SK-N-DZ (cell line): ENCODE measurements at places on chromosomes 6 and 20.
A peak's percentile ranks its signal among the peaks of the same experiment; 100 is the strongest.

DNA sequence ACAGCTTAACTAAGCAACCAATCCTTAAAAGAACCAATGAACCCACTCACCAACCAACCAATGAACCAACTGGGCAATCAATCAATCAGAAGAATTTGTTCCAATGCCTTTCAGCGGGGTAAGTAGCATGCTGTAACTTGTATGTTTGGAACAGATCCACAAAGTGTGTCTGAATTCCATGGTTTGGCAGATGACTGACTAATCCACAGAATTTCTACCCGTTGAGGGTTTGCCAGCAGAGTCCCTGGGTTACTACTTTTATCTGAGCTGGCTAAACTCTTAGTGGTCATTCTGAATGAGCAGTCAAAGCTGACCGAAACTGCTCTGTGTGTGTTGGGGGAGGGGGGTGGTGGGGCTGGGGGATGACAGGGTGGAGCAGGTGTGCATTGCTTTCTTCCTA is 125.0 kb upstream of the JAG1 start:
- DNase-seq, result no peak

- no peak for DNase-seq
Observed at GRCh38 chr20:56831795-56832194, 202.7 kb downstream of the TFAP2C start.

GRCh38 chr6:111301946-111302345 is 181.1 kb downstream of the REV3L start:
- no peak for DNase-seq

DNA sequence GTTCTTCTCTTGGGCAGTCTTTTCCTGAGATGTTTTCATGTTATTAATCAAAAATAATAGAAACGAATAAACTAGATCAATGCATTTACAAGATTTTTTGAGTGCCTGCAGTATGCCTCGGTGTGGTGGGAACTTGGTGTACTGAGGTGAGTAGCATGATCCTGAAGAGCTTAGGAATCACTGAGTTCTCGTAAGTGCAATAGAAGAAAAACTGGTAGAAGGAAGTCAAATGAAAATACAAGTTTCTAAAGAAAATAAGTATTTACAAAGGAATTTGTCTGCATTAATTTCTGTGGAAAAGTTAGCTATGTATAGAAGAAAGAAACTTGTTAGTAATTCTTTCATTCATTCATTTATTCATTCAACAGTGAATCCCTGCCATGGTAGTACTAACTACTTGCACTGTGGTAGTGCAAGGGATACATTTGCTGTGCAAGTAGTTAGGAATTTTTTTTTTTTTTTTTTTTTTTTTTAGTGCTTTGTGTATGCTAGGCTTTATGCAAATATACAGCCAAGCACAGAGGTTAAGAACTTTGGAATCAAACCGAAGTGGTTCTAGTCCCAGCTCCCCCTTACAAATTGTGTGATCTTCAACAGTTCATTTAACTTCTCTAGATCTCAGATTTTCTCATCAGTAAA is 13.9 kb downstream of the NT5E start:
- DNase-seq, result no peak

DNA sequence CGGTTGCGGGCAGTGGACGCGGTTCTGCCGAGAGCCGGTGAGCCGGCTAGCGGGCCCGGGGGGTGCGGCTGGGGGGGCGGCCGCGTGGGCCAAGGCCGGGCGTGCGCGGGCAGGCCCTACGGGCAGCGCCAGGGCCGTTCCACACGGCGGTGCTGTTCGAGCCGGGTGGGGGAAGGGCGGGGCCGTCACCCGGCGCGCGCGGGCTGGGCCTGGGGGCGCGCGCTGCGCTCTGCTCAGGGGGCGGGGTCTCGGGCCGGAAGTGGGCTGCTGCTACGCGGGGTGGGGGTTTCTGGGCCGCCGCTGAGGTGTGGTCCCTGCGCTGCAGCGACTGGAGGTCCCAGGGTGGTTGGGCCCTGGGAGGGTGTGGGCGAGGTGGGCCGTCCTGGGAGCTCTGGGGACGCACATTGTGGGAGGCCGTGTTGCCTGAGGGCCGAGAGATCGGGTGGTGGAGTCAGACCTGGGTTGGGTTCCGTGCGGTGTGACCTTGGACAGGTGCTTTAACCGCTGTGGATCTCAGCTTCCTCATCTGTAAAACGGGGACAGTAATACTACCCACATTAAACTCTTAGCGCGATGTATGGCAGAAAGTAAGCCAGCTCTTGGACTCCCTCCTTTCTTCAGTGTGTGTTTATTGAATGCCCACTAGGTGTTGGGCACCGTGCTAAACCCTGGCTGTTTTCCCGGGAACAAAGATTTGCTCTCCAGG is 391 bp downstream of the MAPRE1 start:
- DNase-seq, result peak; percentile 77

GRCh38 chr20:61965606-61966491 is 99.8 kb downstream of the TAF4 start:
- DNase-seq, result no peak

- DNase-seq, result no peak
Observed at GRCh38 chr6:97865612-97866011, 582.6 kb upstream of the MMS22L start.

DNA sequence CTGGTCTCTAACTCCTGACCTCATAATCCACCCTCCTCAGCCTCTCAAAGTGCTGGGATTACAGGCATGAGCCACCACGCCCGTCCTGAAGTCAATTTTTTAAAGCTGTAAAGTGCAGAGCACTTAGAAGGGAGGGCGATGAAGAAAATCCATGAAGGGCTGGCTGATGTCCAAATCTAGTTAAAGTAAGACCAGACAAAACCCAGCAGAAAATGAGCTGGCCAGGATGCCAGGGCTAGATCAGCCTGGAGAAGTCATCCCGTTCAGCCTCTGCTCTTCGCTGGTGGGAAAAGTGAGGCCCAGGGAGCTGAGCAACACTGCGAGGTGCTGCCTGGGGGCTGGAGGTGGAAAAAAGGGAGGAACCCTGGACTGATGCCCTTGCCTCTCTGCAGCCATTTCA is 3.1 kb downstream of the BPIFB4 start:
- DNase-seq, result no peak

GRCh38 chr6:29506446-29507067 is 18.8 kb upstream of the MAS1L start:
- no peak for DNase-seq

DNA sequence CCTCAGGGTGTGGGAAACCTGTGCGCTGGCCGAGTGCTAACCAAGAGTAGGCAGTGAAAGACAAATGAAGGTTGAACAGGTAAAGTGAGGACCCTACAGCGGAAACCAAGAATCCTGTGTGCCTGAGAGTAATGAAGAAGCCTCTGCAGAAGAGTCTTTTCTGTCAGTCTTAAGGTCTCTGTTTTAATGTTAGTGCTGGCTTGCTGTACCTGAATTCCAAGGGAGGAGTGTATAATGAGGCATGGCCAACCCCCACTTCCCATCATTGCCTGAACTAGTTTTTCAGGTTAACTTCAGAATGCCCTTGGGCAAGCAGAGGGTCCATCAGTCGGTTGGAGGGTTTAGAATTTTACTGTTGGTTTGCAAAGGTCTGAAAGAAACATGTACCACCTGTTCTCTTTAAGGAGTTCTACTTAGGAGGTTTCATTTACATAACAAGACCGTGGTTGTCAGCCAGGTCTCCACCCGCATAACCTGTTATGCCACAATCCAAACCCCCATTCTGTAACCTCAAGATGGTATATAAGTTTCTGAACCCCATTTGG is 589 bp upstream of the PDCD2 start:
- DNase-seq, result no peak

GRCh38 chr20:57262784-57263609 is 3.4 kb downstream of the BMP7 start:
- DNase-seq, result no peak

DNA sequence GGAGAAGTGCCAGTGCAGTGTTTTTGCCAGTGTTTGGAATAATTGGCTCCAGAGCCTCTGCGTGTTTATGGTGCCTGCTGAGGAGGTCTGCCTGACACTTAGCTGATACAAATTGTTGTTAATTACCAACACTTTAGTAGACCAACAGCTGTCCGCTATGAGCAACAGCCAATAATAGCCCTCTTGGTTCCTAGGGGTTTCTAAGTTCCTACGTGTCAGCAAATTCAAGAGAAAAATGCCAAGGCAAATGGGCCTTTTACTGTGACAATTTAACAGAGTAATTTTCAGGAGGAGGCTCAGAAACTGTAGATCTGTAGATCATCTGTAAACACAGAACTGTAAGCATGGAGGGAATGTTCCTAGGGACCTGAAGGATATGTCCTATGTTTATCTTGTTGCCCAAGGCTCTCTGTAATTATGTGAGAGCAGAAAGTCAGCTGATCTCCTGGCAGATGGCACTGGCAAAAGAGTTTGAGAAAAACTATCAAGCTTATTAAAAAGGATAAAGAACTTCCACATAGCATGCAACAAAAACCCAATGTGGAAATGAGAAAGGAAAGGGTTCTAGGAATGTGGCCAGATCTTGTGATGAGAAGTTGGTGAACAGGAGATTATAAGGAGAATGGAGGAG is 157.7 kb downstream of the GJA1 start:
- no peak for DNase-seq

- no peak for DNase-seq
Observed at GRCh38 chr6:24903681-24904080, 32.1 kb downstream of the RIPOR2 start.

- no peak for DNase-seq
Observed at GRCh38 chr6:20148433-20148832, 63.8 kb downstream of the MBOAT1 start.

GRCh38 chr20:43682446-43682845 is 15.5 kb downstream of the MYBL2 start:
- no peak for DNase-seq

DNA sequence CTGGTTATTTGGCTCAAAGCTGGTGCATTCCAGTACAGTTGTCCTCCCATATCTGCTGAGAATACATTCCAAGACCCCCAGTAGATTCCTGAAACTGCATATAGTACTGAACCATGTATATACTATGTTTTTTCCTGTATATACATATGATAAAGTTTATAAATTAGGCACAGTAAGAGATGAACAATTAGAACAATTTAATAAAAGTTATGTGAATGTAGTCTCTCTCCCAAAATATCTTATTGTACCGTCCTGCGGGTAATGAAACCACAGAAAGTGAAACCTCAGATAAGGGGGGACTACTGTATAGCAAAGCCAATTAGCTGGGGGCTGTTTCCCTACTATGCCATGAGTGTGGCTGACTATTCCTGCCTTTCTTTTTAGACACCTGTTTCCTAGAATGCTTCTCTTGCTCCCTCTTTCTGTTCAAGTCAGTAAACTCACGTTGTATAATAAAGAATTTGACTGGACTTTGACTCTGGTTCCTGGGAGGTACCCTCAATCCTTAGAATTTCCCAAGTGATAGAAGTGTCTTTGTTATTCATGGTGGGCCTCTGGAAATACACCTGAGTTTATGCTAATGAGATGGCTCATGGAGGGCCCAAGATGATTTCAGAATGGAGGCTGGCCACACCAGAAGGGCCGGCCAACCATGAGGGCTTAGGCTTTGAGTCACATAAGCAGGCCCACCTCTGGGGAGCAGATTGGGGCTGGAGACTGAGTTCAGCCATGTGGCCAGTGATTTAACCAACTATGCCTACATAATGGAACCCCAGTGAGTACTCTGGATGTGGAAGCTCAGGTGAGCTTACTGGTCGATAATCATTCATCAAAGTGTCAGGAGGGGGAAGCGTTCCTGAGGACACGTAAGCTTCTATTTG is 689 bp upstream of the BLOC1S5 start:
- no peak for DNase-seq

- DNase-seq, result peak; percentile 91
Observed at GRCh38 chr6:52595000-52595795, 18.3 kb upstream of the TRAM2 start.

DNA sequence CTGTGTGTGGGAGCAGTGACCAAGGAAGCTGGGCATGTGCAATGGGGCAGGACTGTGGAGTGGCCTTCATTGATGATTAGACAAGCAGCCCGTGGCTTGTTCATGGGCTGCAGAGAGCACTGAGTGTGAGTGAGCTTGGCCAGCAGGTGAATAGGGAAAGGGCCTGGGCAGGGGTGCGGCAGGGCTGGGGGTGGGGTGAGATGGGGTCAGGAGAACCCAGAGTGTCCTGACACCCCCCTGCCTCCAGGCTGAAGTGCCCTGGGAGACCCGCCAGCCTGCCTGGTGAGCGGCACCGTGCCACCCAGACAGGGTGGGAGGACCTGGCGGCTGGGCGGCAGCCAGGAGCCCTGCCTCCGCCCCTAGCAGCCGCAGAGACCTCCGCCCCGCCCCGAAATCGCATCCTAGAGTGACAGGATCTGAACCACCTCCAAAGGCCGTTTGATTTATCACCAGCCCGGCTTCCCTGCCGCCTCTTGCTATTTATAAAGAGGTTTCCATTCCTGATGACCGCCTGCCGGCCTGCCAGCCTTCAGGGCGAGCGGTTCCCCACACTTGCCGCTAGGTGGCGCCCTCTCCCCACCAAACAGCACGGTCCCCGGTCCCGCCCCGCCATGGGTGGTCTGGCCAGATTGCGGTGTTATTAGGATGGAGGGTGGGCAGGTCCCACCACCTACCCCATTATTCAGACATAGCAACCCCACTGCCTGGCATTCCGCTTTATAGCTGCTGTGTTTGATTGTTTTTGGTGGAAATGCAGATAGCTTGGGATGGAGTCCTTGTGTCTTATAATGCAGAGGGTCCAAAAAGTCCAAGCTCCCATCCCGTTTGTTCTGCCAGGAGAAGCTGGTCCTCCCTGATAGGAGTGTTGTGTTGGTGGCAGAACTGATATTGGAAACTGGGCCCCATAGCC is 3.5 kb downstream of the MYLK2 start:
- peak; percentile 67 for DNase-seq

GRCh38 chr20:53498341-53498740 is 95.3 kb downstream of the ZNF217 start:
- DNase-seq, result no peak

DNA sequence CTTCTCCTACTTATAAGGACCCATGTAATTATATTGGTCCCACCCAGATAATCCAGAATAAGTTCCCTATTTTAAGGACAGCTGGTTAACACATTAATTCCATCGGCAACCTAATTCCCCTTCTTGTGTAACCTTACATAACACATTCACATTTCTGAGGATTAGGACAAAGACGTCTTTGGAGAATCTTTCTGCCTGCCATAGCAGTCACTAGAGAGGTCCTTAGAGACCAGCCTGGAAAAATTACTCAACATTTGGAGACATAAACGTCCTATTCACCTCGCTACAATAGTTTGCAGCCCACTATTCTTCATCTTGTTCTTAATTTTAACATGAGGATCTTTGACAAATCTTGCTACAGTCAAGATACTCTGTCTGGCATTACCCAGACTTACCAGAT is 100.1 kb downstream of the MAFB start:
- DNase-seq, result no peak

GRCh38 chr6:163218361-163218894 is 196.1 kb upstream of the QKI start:
- DNase-seq, result no peak

DNA sequence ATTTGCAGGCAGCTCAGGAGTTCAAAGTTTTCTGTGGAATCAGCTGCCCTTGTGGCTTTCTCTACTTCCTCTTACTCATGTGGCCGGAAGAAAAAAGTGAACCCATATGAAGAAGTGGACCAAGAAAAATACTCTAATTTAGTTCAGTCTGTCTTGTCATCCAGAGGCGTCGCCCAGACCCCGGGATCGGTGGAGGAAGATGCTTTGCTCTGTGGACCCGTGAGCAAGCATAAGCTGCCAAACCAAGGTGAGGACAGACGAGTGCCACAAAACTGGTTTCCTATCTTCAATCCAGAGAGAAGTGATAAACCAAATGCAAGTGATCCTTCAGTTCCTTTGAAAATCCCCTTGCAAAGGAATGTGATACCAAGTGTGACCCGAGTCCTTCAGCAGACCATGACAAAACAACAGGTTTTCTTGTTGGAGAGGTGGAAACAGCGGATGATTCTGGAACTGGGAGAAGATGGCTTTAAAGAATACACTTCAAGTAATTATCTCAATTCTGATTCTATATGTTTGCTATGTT is 1.1 kb downstream of the MGME1 start:
- no peak for DNase-seq
